NCI-H1436 (cell line): ENCODE measurements at places on chromosomes 6 and 20.

- no peak for DNase-seq
Observed at GRCh38 chr6:148700741-148701311, 46.0 kb upstream of the UST start.

GRCh38 chr20:19890445-19891051 is 126.6 kb upstream of the NAA20 start:
- DNase-seq = peak; percentile 63

DNA sequence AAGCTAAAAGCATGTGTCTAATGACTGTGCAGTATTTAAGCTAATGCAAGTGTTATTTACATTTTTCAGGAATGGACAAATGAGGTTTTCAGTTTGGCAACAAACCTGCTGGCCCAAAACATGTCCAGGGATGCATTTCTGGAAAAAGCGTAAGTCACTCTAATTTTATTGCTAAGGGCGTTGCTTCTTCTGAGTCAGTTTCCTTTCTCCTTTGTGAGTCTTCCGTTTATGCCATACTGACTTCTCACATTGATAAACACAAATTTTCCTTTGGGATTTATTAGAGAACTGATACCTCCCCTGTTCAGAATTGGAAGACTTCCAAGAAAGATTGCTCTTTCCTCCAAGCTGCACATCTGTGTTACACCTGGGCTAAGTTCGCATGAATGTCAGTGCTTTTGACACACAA is 422.9 kb upstream of the PLCB4 start:
- DNase-seq = no peak

- peak; percentile 65 for DNase-seq
Observed at GRCh38 chr6:96837081-96837971, at the start of gene GPR63. GPR63 (minus strand) TSS chr6:96837477; CDS start chr6:96799731, 37,746 bp downstream.

- DNase-seq = no peak
Observed at GRCh38 chr6:132964101-132964867, 149.9 kb downstream of the RPS12 start.

- DNase-seq = no peak
Observed at GRCh38 chr6:15389084-15389764, 143.4 kb downstream of the JARID2 start.

DNA sequence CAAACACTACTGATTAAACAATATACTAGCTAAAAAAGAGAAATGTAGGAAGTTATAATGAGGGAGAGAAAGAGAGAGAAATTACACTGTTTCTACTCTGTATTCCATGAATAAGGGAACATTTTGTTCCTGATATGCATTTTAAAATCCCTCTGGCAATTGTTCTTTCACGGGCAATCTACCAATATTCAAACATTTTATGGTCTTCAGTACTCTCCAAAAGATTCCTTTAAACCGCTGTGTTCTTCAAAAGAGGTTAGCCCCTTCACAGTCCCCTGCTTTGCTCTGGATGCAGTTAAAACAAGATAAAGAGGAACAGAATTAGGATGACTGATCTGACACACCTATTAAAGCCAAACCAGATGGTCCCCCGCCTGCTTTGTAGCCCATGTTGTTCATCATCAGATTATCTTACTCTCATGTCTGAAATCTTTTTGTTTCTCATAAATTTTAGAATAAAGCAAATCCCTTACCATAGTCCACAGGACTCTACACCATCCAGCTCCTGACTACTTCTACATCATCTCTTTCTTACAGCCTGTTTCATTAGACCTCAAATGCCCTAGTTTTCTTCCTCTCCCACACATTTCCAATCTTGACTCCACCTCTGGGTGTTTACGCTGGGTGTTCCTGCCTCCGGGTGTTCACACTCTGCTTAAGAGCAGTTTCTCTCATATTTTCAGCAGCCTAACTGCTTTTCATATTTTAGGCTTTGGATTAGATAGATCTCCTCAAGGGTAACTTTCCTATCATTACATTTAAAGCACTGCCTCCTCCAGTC is 399.7 kb downstream of the COL12A1 start:
- DNase-seq = no peak

- DNase-seq = no peak
Observed at GRCh38 chr6:43274127-43274915, 23.7 kb upstream of the SLC22A7 start.

DNA sequence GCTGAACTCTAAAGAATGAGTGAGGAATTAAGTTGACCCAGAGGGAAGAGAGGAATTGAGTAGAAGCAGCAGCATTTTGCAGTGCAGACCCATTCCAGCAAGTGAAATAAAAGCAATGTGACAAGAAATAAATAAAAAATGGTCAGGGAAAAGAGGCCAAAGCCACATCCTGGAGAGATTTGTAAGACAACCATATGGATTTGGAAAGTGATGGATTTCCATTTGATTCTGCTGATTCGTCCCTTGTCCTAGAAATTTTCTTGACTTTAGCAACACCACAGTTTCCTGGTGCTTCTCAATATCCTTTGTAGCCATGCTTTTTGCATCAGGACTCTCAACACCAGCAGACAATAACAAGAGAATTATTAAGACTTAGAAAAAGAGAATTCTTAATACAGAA is 29.8 kb downstream of the ANKEF1 start:
- DNase-seq = no peak
